Hindlimb muscle (tissue), 1 donor: ENCODE measurements at places on chromosomes 16 and 17.
A peak's percentile ranks its signal among the peaks of the same experiment; 100 is the strongest.

DNA sequence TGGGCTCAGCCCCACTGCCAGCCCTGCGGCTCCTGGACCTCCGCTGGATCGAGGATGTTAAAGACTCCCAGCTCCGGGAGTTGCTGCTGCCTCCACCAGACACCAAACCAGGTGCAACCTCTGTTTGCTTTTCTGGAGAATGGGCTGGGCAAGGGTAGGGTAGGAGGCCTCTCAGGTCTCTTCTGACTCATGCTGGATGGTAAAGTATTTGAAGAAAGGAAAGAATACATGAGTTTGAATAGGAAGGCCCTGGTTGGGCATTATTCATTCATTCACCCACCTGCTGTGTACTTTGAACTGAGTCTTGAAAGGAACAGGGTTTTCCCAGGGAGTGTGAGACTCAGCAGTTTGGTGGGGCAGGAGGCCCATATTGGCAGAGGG lies 6.5 kb upstream of the ORAI3 start:
- no peak for DNase-seq

GRCh38 chr16:19833176-19833575 lies 51.5 kb downstream of the GPRC5B start:
- no peak for DNase-seq

DNA sequence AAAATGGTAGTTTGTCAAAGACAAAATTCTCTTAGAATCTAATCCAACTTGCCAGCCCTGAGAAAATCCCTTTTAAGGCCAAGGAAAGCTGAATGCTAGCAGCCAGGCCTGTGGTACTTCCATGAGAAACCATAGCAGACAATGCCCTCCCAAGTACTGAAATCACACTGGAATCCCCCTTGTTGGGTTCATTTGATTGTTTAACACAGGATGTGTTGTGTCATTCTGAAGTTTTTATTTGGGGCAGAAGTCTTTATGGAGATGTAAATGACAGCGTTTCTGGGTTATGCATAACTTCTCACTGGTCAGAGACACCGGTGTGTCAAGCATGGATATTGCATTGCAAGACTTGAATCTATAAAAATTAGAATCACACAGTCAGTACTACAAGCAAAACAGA lies 6.0 kb upstream of the ARL2BP start:
- DNase-seq: no peak

DNA sequence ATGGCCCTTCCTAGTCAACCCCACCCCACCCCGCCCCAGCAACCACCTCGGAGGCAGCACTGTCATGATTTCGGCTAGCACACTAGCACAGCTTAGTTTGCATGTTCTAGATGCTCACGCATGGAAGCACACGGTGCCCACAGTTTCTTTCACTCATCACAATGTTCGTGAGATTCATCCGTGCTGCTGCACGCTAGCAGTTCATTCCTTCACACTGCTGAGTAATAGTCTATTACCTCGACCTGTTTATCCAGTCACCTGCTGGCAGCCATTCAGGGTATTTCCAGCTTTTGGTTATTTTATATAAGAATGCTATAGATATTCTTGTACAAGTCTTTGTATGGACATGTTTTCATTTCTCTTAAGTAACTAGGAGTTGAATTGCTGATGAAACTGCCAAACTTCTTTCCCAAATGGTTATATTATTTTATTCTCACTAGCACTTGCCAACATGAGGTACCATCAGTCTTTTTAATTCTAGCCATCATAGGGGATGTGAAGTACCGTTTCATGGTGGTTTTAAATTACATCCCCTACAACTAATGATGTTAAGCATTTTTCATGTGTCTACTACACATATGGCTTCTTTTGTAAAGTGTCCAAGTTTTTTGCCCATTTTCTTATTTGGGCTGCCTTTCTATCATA lies 75.7 kb downstream of the CYTH1 start:
- no peak for DNase-seq

DNA sequence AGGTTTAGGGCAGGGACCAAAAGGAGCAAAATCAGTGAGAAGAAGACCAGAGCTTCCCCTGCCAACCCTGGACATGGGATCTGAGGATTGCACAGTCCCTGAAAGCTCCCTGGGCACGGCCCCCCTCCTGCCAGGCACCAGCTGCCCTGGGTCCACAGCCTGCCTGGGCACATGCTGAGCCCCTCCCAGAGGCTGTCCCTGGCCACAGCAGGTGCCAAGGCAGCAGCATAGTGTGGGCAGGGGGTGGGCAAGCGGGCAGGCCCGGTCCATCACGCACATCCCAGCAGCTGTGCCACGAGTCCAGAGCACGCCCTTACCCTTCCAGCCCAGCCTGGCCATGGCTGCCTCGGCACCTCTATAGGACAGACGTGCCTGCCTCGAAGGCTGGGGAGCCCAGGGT lies 12.7 kb downstream of the SCN4A start:
- peak; percentile 43 for DNase-seq

DNA sequence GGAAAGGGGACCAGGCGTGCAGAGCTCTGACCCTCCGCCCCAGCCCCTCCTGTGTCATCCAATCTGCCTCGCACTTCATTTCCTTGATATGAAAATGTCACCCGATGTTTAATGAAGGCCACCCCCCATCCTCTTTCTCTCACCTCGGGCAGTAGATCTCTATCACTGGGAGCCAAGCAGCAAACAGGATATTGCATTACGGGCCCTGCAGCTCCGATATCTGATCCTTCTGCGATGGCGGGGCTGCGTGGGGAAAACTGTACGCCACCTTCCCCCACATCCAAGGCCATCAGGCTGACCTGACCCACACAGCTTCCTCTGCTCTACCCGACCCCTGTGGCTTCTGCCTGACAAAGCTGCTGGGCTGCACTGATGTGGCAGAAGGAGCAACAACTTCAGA lies 74.9 kb downstream of the DYNLRB2 start:
- no peak for DNase-seq

- DNase-seq: no peak
These were observed 394.5 kb upstream of the C16orf82 start for GRCh38 chr16:26672206-26672605.

DNA sequence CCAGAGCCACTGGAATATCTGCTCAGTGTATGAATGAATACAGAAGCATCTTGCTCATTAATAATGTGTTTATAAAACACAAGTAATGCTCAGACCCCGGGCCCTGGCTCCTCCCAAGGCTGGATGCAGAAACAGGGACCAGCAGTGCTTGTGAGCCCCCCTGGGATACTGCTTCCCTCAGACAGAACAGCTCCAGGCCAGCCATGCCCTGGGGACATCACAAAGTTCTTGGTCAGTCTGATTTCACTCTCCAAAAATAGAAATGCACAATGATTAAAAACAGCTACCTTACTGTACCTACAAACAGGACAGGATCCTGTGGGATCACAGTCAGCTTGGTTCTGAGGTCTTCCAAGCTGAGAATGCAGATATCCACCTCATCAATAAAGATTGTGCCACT lies 68.2 kb downstream of the ABCC12 start:
- DNase-seq: no peak
